Thoracic aorta (tissue), 2 donors: ENCODE measurements at places on chromosomes 7 and 10. TPM values are rescaled to one million over a fixed set of nuclear protein-coding genes. Genes with fewer than 3 reads are reported as not detected.

DNA sequence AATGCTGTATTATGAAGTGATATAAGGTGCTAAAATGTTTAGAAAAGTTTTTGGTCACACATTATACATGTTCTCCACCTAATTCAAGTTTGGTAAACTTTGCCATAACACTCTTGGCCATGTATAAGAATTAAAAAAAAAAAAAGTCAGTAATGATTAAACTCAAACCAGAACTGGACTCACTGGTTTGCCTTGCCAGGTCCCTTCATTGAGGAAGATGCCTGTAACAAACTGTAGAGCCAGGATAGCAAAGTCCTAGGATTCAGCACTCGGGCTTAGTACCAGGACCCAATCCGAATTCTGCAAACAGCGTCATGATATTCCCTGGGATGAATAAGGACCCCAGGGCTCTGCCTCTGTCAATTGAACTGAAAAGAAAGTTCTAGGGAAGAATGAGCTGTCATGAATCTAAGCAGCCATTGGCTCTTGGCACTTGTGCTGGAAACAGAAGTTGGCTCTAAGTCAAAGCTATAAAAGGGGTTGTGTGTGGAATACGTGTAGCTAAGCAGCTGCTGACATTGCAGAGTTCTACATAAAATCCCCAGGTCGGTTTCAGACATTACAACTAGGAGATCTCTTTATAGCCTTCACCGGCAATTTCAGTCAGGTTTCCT lies 216.9 kb downstream of the C7orf25 start:
- H3K36me3 ChIP-seq, result no peaks in the 10 kb centered on the region
- no peak for DNase-seq
- H3K27me3 ChIP-seq, result no peaks in the 10 kb centered on the region
- no peak overlapping the region for H3K27ac ChIP-seq
- H3K4me1 ChIP-seq, result peaks cover 17% of the 10 kb centered on the region

REEP3 gene
- total RNA-seq, result 91.6 TPM

- DNase-seq, result no peak
- no peak overlapping the region for H3K4me3 ChIP-seq
- peaks cover 9% of the 10 kb centered on the region for H3K4me1 ChIP-seq
- no peak overlapping the region for H3K27ac ChIP-seq
- H3K36me3 ChIP-seq, result no peaks in the 10 kb centered on the region
These were observed 131.4 kb downstream of the ADAM12 start for GRCh38 chr10:126256864-126257263.

LIPA gene
- total RNA-seq, result 44.2 TPM
